Activated T-cell treated with anti-CD3 and anti-CD28 coated beads for 48 hours (primary cell): ENCODE measurements at places on chromosomes 5 and 9.
A peak's percentile ranks its signal among the peaks of the same experiment; 100 is the strongest.

DNA sequence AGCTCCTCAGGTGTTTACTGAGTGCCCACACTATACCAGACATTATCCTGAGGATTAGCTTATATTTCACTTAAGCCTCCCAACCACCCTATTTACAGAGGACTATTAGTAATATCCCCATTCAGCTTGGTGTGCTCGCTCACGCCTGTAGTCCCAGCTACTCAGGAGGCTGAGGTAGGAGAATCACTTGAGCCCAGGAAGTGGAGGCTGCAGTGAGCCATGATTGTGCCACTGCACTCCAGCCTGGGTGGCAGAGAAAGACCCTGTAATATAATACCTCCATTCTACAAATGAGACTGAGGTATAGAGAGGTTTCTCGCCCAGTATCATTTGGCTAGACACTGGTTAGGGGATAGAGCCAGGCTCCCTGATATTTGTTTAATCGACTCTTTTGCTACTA lies 18.0 kb upstream of the MATR3 start:
- DNase-seq, result no peak

- no peak for DNase-seq
Observed at GRCh38 chr5:129400395-129400983, 59.6 kb upstream of the ADAMTS19 start.

DNA sequence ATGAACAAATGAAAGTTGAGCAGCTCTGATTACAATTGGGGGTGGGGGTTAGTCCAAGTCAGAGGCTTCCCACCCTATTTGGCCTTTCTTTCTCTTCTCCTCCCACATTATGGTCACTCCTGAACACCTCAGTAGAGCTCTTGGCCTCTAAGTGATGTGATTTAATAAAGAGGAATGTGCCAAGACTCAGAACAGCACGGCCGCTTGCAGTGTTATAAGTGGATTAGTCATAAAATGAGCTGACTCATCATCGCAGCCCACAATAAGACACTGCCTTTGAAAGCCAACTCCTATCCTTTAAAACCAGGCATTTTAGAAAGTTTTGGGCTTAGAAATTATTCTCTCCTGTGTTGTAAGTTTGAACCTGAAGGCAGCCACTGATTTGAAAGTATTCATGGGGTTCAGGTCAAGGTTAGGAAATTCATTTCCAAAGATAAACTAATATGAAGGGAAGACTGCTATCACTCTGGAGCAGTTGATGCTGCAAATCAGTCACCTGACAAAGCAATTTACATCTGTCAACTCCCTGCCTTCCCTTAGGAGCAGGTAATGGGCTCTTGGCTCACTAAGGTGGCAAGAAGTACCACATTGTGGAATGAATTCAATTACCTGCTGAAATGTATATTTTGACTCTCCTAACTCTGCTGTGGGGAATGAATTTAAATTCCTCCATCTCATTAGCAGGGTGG lies 283.6 kb upstream of the NMUR2 start:
- no peak for DNase-seq

- DNase-seq, result no peak
Observed at GRCh38 chr9:98784831-98785806, 11.2 kb downstream of the ANKS6 start.

- DNase-seq, result no peak
Observed at GRCh38 chr5:98065261-98065909, 708.1 kb upstream of the RGMB start.

- peak; percentile 63 for DNase-seq
Observed at GRCh38 chr9:91071184-91071990, 269.8 kb downstream of the SYK start.

DNA sequence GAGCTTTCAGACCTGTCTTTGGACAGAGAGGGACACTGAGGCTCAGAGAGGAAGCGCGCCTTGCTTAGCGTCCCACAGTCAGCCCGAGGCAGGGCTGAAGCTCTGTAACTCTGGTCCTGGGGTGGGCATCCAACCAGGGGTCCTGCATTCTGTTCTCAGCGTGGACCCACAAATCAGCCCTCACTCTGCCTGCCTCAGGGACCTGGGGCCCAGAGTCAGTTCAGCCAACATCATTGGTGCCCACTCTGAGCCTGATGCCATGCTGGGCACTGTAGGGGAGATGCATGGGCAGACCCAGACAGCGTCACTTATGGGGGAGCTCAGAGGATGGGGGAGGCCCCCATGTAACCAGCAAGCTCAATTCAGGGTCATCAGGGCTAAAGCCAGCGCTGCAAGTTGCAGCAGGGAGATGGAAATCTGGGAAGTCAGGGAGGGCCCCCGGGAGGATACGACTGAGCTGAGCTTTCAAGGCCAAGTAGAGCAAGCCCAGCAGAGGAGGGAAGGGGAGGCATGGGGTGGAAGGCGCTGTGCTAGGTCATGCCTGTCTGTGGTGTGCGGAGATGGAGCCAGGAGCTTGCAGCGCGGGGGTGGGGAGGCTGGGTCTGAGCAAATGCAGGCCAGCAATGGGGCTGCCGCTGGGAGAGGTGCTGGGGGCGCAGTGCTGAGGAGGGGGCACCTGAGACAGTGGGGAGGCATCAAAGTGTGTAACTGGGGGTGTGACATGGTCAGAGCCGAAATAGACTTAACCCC lies 21.1 kb downstream of the CORO2A start:
- DNase-seq, result no peak

- no peak for DNase-seq
Observed at GRCh38 chr5:137141779-137142178, 357.3 kb downstream of the SPOCK1 start.

- no peak for DNase-seq
Observed at GRCh38 chr5:174505621-174506020, 218.8 kb upstream of the MSX2 start.

DNA sequence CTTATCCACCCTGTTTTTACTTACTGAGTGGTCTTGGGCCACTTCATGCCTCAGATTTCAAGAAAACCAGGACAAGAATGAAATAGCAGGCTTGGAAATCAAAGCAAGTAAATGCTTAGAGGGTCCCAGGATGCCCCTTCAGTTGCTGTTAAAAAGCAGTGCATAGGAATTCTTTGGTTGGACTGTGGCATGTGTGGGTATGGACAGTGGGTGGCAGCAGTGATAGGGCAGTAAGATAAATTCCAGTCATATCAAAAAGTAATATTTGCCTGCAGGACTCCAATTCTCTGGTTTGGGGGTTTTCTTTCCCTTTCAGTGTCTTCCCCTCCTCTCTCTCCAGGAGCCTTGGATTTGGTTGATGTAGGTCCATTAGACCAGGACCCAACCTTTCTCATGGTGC lies 306.7 kb upstream of the CLINT1 start:
- DNase-seq, result no peak

DNA sequence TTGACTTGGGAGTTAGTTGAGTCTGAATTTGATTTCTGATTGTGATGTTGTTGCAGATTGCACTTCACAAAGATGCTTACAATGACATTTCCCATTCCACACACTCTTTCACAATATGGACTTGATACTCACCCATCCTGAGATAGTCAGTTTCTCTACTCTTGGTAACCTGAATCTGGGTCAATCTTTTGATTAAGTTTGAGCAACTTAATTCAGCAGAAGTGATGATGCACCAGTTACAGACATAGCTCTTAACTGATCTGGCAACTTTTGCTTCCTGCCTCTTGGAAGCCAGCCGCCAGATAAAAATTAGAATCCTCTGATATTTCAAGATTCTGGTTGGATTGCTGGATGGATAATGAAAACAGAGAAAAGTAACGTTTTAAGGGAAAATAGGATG lies 79.7 kb upstream of the OSMR start:
- no peak for DNase-seq

GRCh38 chr9:589723-590122 lies 251.8 kb upstream of the DMRT1 start:
- no peak for DNase-seq

- DNase-seq, result no peak
Observed at GRCh38 chr5:169085212-169085611, 215.7 kb downstream of the SLIT3 start.

GRCh38 chr5:122790354-122791103 lies 15.6 kb downstream of the SNX2 start:
- DNase-seq, result no peak

DNA sequence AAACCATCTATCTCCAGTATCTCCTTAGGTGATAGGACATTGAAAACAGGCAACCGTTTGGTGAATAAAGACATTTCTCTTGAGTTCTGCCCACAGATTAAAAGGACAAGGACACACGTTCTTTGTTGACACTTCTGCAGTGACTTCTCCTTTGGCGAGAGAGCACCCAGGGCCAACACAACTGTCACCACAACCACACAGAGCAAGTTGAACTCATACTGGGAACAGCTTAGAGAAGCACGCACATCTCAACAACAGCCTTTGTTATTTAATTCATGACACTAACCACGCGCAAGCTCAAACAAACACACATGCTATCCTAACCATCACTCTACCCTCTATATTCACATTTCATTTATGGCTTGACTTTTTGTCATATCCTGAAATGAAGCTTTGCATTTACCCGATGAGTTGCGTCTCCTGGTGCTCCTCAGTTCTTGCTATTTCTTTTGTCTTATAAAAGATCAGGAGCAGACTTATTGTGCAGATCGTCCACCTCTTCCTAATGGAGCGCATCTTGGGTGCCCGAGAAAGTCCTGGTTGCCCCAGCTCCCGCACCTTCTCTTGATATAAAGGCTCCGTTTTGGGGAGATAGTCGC lies 543 bp downstream of the ST8SIA4 start:
- no peak for DNase-seq

DNA sequence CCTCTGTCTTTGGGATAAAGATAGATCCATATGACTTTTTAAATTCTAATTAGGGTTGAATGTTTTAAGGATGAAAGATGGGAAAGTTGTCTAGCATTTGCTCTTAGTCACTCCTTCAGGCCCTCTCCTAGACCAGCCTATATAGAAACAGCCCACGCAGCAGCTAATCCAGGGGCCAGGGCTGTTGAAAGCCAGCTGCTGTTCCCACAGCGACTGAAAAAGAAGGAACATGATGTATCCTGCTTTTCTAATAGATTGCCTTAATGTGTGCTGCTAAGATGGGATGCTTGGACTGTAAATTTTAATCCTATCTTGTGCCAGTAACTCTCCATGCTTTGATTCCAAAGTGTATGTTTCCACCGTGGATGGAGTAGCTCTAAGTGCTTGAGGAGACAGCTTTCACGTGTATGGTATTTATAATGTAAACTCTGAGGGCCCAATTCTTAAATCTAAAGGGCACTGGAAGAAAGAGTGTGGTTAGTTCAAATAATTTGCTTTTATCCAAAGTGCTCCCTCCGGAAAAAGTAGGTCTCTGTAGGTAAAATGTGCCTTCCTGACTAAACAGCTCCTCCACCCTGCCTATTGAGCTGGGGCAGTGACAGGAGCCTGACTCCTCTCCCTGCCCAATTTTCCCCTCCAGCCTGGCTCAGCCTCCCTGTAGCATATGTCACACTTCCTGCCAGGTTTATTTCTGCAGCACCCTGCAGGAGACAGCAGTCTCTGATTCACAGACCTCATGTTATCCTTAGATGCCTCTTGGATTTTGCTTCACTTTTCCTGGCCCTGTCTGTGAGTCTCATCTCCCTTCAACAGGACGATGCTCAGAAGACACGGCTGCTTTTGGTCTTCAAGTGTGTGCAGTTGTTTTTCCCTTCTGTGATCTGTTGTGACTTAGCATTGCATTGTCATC lies 33.2 kb downstream of the SLC36A1 start:
- no peak for DNase-seq

DNA sequence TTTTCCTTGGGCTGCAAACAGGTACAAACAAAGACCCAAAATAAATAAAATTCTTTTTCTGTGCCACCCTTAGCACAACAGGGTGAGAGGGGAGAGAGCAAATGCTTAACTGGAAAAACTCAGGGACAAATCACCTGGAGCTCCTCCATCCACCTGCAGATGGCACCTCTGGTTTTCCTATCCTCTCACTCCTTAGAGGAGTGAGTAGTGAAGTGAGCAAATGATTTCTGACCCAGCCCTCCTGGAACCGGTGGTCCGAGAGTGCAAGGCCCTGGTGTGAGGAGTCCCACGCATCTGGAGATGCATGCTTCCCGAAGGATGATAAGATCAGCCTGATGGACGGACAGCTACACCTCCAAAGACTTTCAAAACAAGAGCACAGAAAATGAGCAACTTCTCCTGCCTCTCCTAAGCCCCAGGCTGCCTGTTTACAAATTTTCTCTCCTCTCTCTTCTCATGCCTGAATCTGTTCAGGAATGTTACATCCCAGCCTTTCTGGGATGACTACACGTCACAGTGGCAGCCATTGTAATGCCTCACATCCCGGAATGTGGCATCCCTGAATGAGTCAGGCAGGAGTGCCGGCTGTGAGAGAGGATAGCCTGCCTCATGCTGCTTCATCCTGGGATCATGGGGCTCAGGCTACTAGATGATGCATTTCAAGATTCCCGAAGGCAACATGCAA lies 86.4 kb downstream of the ADRB2 start:
- DNase-seq, result no peak

DNA sequence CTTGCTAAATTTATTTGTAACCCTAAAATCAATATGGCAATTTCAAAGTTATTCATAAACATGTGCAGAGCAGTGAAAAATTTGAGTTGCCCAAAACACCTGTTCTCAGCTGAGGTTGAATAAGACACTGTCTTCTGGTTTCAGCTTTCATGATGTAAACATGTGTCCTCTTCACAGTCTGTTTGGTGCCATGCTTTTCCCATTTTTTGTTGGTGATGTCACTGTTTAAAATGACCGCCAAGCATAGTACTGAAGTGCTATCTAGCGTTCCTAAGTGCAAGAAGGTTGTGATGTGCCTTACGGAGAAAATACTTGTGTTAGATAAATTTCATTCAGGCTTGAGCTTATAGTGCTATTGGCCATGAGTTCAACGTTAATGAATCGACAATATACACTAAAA lies 580.8 kb downstream of the ACTL7B start:
- DNase-seq, result no peak

- DNase-seq, result no peak
Observed at GRCh38 chr5:164532235-164532900, 1026.9 kb downstream of the MAT2B start.

DNA sequence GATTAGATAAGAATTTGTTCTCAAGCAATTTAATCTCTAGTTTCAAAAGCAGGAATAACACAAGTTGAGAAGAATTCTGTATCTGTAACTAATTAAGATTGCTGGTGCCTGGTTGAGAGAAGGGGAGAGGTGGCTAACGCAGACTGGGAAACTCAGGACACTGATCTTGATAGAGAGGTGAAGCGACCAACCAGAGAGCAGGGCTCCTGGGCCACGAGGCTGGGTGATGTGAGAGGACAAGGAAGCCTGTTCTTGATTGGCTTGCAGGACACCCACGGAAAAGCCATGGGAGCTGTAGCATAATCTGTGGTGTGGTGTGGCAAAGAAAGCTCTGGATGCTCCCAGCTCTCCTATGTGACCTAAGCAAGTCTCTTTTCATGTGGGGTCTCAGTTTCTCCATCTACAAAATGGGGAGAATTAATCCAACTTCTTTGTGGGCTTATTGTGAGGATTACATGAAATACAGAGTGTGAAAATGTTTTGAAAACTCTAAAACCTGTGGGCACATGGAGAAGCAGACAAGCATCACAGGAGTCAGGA lies 594.1 kb upstream of the BRINP1 start:
- no peak for DNase-seq
